ENCODE measurements at places on chromosomes 4 and X. TPM values are rescaled to one million over a fixed set of nuclear protein-coding genes. Genes with fewer than 3 reads are reported as not detected.
A peak's percentile ranks its signal among the peaks of the same experiment; 100 is the strongest.

Gene TXK
- total RNA-seq = 16.8 TPM

- DNase-seq = no peak
These were observed 6.1 kb downstream of the APLN start for GRCh38 chrX:129648514-129649267.

DNA sequence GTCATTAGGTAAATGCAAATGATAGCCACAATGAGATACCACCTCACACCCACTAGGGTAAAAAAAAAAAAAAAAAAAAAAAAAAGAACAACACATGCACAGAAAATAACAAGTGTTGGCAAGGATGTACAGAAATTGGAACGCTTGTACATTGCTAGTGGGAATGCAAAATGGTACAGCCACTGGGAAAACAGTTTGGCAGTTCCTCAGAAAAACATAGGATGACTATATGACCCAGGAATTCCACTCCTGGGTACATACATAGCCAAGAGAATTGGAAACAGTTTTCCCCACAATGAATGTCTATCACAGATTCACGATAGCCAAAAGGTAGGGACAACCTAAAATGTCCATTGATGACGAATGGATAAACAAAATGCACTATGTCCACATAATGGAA lies 161.3 kb upstream of the MAMLD1 start:
- DNase-seq = no peak

DNA sequence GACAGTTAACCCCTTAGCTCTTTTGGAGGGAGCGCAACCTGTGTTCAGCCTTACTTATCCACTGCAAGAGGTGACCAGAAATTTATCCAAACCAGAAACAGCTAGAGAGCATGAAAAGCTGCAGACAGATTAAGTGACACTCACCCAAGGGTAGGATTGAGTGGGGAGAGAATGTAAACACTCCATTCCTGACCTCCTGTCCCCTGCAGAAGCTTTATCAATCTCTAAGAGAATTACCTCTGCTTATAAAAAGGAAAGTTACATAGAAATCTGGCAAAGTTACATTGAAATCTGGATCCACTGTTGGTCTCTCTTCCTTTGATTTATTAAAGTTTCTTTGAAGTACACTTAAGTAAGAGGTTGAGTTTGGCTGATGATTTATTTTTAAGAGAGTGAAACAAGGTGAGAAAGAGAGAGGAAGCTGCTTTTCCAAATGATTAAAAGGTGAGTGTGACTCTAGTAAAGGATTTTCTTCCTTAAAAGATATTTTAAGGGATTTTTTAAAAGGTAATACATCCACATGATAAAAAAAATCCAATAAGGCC lies 112.3 kb downstream of the ANAPC4 start:
- DNase-seq = no peak

Gene PJA1
- 14.7 TPM for total RNA-seq

Gene HS3ST1
- total RNA-seq = 10.5 TPM

DNA sequence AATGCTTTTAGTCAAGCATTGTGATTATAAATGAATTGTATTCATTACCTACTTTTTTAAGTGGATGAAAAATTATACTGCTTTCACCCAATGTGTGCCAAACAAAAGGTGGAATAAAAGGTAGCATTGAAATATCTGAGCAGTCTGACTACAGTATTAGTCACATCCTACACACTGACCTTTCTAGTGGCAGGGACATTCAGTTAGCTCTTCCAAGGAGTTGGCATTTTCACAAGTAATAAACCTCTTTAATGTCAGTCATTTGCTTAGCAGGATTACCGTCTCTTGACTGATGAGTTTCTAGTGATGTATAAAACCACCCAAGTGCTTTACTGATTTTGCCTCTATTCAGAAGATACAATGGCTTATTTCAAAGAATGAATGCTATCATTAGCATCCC lies 687.9 kb downstream of the ARAP2 start:
- DNase-seq = no peak

Gene PFKFB1
- not detected for total RNA-seq

GRCh38 chr4:48329976-48330375 lies 11.4 kb upstream of the SLAIN2 start:
- DNase-seq = no peak

Gene IGFBP7
- 584 TPM for total RNA-seq

Gene SASH3
- 22.6 TPM for total RNA-seq

DNA sequence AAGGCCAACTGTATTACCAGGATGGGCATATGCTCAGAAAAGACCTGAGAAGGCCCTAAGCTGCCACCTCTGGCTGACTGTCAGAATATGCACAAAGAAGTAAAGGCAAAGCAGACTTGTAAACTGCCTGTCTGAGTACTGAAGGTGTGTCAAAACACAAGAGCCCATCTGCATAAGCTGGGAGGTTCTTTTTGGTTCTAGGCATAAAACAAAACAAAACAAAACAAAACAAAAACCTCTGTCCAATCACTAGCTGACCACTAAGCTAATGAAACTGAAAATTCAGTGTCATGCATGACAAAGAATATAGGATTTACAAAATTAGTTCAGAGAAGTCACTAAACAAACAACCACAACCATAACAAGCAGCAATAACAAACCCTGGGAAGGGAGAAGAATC lies 20.6 kb downstream of the SH3D19 start:
- no peak for DNase-seq

GRCh38 chrX:134688839-134689238 lies 30.6 kb upstream of the PLAC1 start:
- no peak for DNase-seq

- DNase-seq = no peak
These were observed 27.7 kb downstream of the DMP1 start for GRCh38 chr4:87677731-87678130.

GRCh38 chr4:89837993-89838390 lies 1.0 kb upstream of the SNCA start:
- no peak for DNase-seq

- DNase-seq = no peak
These were observed 436.1 kb downstream of the ANKRD50 start for GRCh38 chr4:124276461-124276860.

DNA sequence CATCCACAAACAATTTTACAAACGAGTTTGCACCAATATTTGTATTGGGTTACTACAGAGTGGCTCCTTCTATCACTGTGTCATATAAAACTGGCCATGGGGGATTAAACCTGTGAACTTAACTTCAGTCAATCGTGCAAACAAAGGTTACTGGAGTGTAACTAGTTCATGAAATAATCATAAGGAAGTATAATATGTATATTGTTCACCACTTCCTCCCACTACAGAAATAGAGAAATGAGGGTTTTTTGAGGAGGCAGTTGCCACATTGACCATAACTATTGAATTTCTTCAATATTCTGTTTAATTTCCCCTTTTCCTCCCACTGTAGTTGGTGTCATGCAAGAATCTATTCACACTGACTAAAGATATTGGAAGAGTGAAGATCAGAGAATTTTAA lies at the start of gene GPR82:
Gene GPR82, plus strand, starts transcription at position 356 of the 400 bp plus-strand sequence. CDS start 2,846 bp downstream, outside the sequence.
- no peak for DNase-seq

GRCh38 chr4:108314900-108315589 lies 146.3 kb upstream of the LEF1 start:
- DNase-seq = no peak

DNA sequence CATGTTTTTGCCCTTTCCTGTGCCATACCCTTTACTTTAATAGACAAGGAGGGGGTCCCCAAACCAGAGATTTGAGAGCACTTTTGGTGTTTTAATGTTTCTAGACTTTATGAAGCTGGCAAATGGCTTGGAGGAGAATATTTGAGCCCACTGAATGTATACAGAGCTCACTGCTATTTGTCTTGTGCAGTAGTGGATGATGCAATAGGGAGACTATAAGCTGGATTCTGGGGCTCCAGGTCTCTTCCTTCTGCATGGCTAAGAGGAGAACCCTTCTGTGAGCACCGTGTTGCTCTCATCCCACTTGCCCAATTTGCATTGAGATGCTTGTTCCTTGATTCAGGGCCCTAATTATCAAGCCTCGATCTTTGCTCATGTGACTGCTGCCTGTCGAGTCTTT lies 8.9 kb upstream of the PUDP start:
- DNase-seq = no peak

- no peak for DNase-seq
These were observed 19.6 kb upstream of the CA5B start for GRCh38 chrX:15718283-15718970.

Gene BMP3
- 9.4 TPM for total RNA-seq

Gene HMGB2
- total RNA-seq = 49.5 TPM

- DNase-seq = no peak
These were observed 28.1 kb upstream of the HPGDS start for GRCh38 chr4:94370533-94371254.

- no peak for DNase-seq
These were observed 50.8 kb downstream of the SLC2A9 start for GRCh38 chr4:9970399-9971011.

Gene HSFX3
- total RNA-seq = not detected

Gene ZNF827
- total RNA-seq = 58.5 TPM

- no peak for DNase-seq
These were observed 5.6 kb downstream of the SEPTIN11 start for GRCh38 chr4:76955182-76955581.

Gene RAB33A
- total RNA-seq = 0.29 TPM

DNA sequence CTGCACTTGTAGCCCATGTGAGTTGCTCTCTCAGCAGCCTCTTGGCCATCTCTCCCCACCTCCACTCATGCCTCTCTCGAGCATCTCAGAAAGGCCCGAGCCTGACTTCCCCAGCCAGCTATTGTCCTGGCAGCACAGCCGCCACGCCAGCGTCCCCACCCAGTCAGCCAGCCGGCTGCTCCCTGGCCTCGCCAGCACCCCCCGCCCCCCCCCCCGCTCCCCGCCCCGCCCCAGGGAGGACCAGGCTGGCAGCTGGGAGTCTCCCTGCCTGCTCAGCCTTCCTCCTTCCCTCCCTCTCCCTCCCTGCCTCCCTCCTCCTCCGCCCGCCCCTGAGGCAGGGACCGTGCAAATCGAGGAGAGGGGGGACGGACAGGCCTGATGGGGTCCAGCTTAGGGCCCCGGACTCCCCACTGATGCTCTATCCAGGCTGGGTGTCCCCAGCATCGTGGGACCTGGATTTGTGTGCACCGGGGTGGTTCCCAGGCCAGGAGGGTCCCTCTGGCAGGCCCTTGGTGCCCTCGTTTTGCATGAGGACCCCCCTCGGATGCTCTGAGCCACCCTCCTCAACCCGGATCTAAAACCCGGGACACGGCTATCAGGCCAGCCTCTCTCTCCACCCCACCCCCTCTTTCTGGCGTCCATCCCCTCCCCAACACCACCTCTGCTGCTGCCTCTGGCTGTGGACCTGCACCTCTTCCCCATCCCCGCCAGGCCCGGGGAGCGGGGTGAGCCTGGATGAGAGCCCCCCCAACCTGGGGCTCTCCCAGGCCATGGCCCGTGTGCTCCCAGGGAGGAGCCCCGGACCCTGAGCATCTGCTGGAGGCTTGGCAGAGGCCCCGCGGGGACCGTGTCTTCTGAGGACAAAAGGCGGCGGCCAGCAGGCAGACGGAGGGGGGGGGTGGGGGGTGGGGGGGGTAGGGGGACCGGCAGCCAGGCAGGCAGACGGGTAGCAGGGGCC lies at the start of gene GPR173:
Gene GPR173, plus strand, starts transcription at position 621 of the 958 bp plus-strand sequence. CDS start 27,833 bp downstream, outside the sequence.
- DNase-seq = peak; percentile 56

DNA sequence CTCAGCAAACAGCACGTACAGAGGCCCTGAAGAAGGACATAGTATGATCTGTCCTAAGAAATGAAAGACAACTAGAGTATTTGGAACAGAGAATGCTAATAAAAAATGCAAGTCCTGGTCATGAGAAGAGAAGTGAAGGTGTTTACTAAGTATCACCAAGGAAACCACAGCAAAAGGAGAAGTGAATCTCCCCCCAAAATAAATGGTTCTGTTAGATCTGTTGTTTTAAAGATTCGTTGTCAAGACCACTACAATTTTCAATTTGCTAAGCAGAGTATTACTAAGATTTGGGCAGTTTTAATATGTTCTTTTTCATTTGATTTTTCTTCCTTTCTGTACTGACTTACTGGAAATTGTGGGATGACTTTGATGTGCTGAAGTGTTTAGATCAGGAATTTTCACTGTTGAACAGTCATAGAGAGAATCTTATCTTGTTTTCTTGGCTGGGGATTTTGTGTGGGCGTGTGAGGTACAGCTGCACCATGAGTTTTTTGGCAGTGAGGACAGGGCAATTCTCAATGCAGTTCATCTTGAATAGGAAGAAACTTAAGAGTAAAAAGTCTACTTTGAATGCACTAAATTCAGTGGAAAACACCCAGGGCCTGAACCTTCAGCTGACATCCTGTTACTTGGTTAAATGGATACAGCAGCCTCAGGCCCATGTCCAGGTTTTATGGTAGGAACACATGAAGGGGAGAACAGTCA lies 132.2 kb downstream of the STIM2 start:
- no peak for DNase-seq

DNA sequence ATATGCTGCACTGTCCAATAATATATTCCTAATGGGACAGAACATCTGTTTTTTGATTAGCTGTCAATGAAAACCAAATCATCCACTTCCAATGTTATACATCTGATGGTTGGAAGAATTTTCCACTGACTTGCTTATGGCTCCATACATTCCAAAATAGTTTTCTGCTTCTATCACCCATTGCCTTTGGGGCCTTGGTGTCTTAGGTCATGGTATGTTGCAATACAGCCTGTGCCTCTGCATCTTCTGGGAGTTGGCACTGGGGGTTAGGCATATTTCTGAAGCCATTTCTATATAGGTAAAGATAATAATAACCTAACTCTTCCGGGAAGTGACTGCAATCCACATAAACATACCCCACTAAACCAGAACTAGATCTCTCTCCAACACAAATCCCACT lies 53.2 kb upstream of the NR3C2 start:
- no peak for DNase-seq

- DNase-seq = no peak
These were observed 52.0 kb upstream of the ATOH1 start for GRCh38 chr4:93776386-93777080.

Gene SERTM2
- total RNA-seq = not detected

DNA sequence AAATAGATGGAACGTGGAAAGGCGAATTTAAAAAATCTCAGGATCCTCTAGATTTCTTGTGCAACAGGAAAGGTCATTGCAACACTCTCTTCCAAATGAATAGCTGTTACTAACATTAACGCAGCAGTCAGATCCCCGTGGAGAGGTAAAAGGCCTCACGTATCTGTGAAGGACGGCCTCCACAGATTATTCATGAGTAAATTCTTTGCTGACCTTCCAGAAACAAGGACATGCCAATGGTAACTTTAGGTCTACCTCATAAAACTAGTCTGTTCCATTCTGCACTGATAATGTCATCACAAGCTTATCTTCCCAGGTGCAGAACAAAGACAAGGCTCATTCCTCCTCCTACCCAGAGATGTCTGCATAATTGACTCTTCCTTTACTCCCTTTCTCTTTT lies 16.1 kb upstream of the REPS2 start:
- no peak for DNase-seq

Gene SMR3B
- total RNA-seq = not detected

GRCh38 chrX:111133389-111133788 lies 37.4 kb downstream of the PAK3 start:
- no peak for DNase-seq

Measured in upper lobe of left lung (tissue), 6 donors.